Activated naive CD8-positive, alpha-beta T cell treated with anti-CD3 and anti-CD28 coated beads for 36 hours (primary cell): ENCODE measurements at places on chromosomes 5 and 9. TPM values are rescaled to one million over a fixed set of nuclear protein-coding genes. Genes with fewer than 3 reads are reported as not detected.
A peak's percentile ranks its signal among the peaks of the same experiment; 100 is the strongest.

GRCh38 chr5:159518371-159518770 is 188.1 kb upstream of the IL12B start:
- peaks cover 5% of the 10 kb centered on the region for H3K27me3 ChIP-seq
- H3K36me3 ChIP-seq, result no peaks in the 10 kb centered on the region
- DNase-seq, result no peak
- no peak overlapping the region for H3K4me3 ChIP-seq

Gene CRHBP
- not detected for total RNA-seq

DNA sequence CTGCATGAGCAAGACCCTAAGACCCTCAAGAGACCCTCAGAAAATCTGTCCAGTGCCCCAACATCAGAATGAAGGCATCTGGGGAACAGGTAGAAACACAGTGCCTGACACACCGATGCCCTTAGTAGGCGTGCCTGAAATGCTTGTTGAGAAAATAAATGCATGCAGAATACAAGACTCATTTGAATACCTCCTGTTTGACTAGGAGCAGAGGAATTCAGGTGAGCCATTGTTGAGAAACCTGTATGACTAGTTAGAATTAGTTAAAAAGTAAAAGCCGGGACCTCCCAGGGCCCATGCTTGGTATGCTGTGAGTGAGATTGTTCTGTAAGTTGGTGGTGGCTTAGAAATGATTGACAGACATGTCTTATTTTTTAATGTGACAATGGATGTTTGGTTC is 55.0 kb downstream of the WWC1 start:
- DNase-seq, result no peak
- H3K27ac ChIP-seq, result no peak overlapping the region
- H3K27me3 ChIP-seq, result peaks cover 3% of the 10 kb centered on the region
- no peak overlapping the region for H3K4me3 ChIP-seq
- no peaks in the 10 kb centered on the region for H3K36me3 ChIP-seq

GRCh38 chr9:123335193-123335985 is 20.6 kb upstream of the CRB2 start:
- peaks cover 41% of the 10 kb centered on the region for H3K4me1 ChIP-seq
- H3K4me3 ChIP-seq, result no peak overlapping the region
- H3K36me3 ChIP-seq, result no peaks in the 10 kb centered on the region

GRCh38 chr5:90476391-90476790 is 1.7 kb downstream of the POLR3G start:
- DNase-seq, result no peak
- peaks cover 24% of the 10 kb centered on the region for H3K36me3 ChIP-seq
- peaks cover 24% of the 10 kb centered on the region for H3K4me1 ChIP-seq

- peaks cover 2% of the 10 kb centered on the region for H3K36me3 ChIP-seq
- H3K27ac ChIP-seq, result no peak overlapping the region
- DNase-seq, result no peak
- no peaks in the 10 kb centered on the region for H3K4me1 ChIP-seq
- H3K4me3 ChIP-seq, result no peak overlapping the region
- H3K27me3 ChIP-seq, result peaks cover 7% of the 10 kb centered on the region
Observed at GRCh38 chr9:122234022-122234748, 5.4 kb upstream of the LHX6 start.

GRCh38 chr9:126591922-126592321 is 21.8 kb upstream of the LMX1B start:
- DNase-seq, result no peak
- H3K27ac ChIP-seq, result no peak overlapping the region
- peaks cover 56% of the 10 kb centered on the region for H3K27me3 ChIP-seq
- no peak overlapping the region for H3K4me3 ChIP-seq
- no peaks in the 10 kb centered on the region for H3K4me1 ChIP-seq

- DNase-seq, result no peak
- peaks cover 68% of the 10 kb centered on the region for H3K27me3 ChIP-seq
- H3K4me3 ChIP-seq, result peak overlapping the region; percentile 73
- no peak overlapping the region for H3K27ac ChIP-seq
- H3K4me1 ChIP-seq, result peaks cover 12% of the 10 kb centered on the region
Observed at GRCh38 chr5:129903466-129904101, 681 bp upstream of the CHSY3 start.

DNA sequence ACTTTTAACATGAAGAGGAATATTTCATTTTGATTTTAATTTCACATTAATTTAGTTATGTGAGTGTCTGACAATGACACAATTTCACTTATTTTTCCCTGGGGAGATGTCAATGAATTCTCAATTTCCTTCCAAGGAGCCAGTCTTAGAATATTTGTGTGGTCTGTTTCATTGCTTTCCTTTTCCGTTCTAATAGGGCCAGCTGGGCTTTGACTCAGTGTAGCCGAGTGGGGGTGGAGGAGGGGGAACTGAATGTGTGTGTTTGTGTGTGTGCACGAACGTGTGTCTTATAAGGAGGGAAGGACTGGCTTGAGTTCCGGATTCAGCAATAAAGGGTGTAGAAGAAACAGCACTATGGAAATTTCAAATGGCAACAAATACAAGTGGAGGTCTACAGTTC is 100.0 kb downstream of the BASP1 start:
- H3K27ac ChIP-seq, result no peak overlapping the region
- DNase-seq, result no peak
- no peaks in the 10 kb centered on the region for H3K36me3 ChIP-seq

- DNase-seq, result no peak
- no peak overlapping the region for H3K27ac ChIP-seq
- H3K4me1 ChIP-seq, result no peaks in the 10 kb centered on the region
- no peak overlapping the region for H3K4me3 ChIP-seq
Observed at GRCh38 chr5:3252235-3252634, 343.4 kb upstream of the IRX1 start.

- H3K4me1 ChIP-seq, result peaks cover 11% of the 10 kb centered on the region
- no peak for DNase-seq
- no peak overlapping the region for H3K4me3 ChIP-seq
- H3K36me3 ChIP-seq, result peaks cover 14% of the 10 kb centered on the region
- H3K27ac ChIP-seq, result no peak overlapping the region
Observed at GRCh38 chr5:139088024-139088423, 110.1 kb downstream of the SIL1 start.

Gene CYLC2
- not detected for total RNA-seq

- peaks cover 5% of the 10 kb centered on the region for H3K4me1 ChIP-seq
- DNase-seq, result no peak
- no peak overlapping the region for H3K27ac ChIP-seq
- no peak overlapping the region for H3K4me3 ChIP-seq
- H3K27me3 ChIP-seq, result no peaks in the 10 kb centered on the region
Observed at GRCh38 chr5:138450971-138451370, 12.1 kb downstream of the REEP2 start.

- H3K36me3 ChIP-seq, result no peaks in the 10 kb centered on the region
- no peak overlapping the region for H3K27ac ChIP-seq
- no peak overlapping the region for H3K4me3 ChIP-seq
- no peak for DNase-seq
- H3K4me1 ChIP-seq, result no peaks in the 10 kb centered on the region
- H3K27me3 ChIP-seq, result peaks cover 69% of the 10 kb centered on the region
Observed at GRCh38 chr9:962023-962422, 14.4 kb upstream of the DMRT3 start.

DNA sequence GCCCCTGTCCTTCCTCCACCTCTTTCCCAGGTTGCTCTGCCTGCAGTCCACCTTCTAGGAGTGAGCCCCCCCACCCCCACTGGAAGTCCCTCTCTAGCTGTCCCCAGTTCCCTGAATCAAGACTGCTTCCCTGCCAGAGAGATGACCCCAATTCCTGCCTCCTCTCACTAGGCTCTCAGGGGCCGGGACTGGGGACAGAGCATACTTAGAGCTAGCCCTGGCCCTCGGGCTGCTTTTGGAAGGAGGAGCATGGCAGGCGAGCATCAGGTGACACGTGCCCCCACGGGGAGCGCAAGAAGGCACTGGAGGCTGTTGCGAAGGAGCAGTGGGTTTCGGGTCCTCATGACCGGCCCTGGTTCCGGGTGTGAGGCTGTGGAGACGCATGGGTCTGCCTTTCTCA is 9.7 kb downstream of the TRAF2 start:
- H3K27ac ChIP-seq, result no peak overlapping the region
- H3K36me3 ChIP-seq, result peaks cover 21% of the 10 kb centered on the region
- H3K27me3 ChIP-seq, result no peaks in the 10 kb centered on the region
- peaks cover 7% of the 10 kb centered on the region for H3K4me1 ChIP-seq
- H3K4me3 ChIP-seq, result no peak overlapping the region
- no peak for DNase-seq

Gene NTRK2
- total RNA-seq, result not detected

DNA sequence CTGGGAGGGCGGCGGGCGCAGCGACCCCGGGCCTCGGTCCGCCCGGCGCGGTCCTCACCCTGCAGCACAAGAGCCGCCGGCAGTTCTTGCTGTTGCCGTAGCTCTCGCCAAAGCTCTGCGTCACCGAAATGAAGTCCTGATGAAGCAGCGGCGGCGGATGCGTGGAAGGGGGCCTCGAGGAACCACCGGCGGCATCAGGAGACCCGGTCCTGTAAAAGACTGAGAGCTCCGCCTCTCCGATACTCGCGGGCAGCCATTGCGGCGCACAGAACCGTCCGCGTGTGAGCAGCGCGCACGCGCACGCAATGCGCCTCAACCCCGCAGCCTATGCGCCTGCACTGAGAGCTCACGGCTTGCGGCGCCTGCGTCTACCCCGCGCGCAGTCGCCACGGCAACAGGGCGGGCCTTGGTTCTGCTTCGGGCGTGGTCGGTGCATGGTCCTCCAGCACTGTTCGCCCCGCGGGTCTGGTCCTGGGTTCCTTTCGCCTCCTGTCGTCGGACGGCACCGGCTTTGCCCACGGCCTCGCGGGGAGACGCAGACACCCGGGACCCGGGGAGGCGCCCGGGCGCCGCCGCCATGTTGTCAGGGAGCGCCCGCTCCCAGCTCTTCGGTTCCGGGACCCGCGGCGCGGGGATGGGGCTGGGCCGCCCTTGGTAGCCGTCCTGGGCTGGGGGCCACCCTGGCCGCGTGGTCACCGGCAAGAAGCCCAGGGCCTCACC is 9.3 kb upstream of the GRIN1 start:
- H3K27me3 ChIP-seq, result peaks cover 28% of the 10 kb centered on the region
- peak overlapping the region; percentile 66 for H3K27ac ChIP-seq
- H3K36me3 ChIP-seq, result peaks cover 9% of the 10 kb centered on the region
- H3K4me1 ChIP-seq, result peaks cover 21% of the 10 kb centered on the region
- peak overlapping the region; percentile 96 for H3K4me3 ChIP-seq

- H3K27me3 ChIP-seq, result peaks cover 5% of the 10 kb centered on the region
- no peak overlapping the region for H3K27ac ChIP-seq
- no peaks in the 10 kb centered on the region for H3K36me3 ChIP-seq
- no peak overlapping the region for H3K4me3 ChIP-seq
Observed at GRCh38 chr9:86201474-86202337, 57.8 kb downstream of the C9orf153 start.

Gene PTPRD
- 0.16 TPM for total RNA-seq

DNA sequence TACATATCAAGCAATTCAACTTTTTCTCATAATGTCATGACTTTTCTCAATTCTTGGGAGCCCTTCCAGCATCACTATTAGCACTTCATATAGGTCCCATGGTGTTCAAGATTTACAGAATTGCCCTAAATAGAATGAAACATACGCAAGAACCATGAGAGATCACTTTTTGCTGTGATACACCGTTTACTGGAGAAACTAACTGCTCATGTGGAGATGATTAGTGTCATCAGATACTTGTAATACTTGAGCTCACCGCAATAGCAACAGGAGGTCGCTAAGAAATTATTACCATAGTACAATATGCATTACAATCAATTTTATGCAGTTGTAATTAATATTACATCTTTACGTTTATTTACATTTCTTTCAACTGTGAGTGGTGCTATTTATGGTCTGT is 4.8 kb upstream of the PCSK5 start:
- peaks cover 8% of the 10 kb centered on the region for H3K4me1 ChIP-seq
- H3K4me3 ChIP-seq, result no peak overlapping the region
- no peaks in the 10 kb centered on the region for H3K36me3 ChIP-seq
- no peaks in the 10 kb centered on the region for H3K27me3 ChIP-seq

Gene LIX1
- not detected for total RNA-seq

GRCh38 chr5:108074626-108075025 is 307.3 kb downstream of the FBXL17 start:
- H3K27me3 ChIP-seq, result no peaks in the 10 kb centered on the region
- H3K36me3 ChIP-seq, result peaks cover 24% of the 10 kb centered on the region
- no peak overlapping the region for H3K27ac ChIP-seq
- peaks cover under 1% of the 10 kb centered on the region for H3K4me1 ChIP-seq

Gene YIPF5
- 38.7 TPM for total RNA-seq

DNA sequence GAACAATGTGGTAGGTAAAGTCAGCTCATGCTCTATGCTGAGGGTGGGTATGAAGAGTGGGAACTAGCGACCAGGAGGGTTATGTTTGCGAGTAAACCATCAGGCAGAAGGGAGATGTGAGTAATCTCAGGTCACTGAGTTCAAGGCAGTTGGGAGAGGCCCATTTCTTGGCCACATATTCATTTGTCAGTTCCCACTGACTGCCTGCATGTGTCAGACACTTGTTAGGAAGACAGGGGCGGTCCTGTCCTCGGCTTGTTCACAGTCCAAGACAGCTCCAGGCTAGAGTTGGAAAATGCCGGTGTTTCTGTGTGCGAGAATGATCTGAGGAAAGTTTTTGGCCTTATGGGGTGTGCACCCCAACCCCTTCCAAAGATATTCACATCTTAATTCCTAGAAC is 48.6 kb upstream of the GDNF start:
- DNase-seq, result no peak
- no peaks in the 10 kb centered on the region for H3K4me1 ChIP-seq
- peaks cover 4% of the 10 kb centered on the region for H3K27me3 ChIP-seq
- H3K27ac ChIP-seq, result no peak overlapping the region
- no peak overlapping the region for H3K4me3 ChIP-seq

- DNase-seq, result no peak
- H3K27ac ChIP-seq, result no peak overlapping the region
- no peak overlapping the region for H3K4me3 ChIP-seq
Observed at GRCh38 chr9:69045821-69046220, 10.3 kb downstream of the FXN start.

DNA sequence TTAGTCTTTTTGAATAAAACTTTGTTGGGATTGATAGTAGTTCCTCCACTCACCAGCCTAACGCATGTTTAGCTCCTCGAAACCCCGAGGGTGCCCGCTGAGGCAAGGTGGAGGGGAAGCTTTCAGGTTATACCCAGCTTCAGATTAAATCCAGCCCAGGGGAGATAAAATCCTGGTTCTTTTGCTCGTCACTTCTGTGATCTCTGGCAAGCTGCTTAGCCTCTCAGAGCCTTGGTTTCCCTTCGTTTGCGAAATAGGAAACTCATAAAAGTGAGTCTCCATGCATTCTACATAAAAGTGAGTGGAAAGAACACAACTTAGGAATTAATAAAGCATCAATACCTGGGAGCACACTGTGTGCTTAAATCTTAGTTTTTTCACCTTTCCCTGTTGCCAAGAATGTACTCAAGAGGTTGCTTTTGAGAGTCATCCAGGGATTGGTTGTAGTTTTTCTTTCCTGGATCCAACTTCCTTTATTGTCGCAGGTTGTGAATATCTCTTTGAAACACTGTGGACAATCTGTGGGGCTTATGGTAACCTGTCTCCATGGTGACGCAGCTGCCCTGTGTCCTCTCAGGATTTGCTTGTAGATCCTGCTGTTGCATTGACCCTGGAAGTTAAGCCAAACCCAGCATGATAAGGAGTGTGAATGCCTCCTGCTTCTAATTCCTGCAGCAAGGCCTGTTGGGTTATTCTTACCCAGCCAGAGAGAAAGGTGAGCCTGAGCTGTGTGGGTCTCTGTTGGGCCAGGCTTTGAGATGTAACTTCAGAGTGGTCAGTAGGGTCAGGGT is 2.0 kb downstream of the GALNT12 start:
- peaks cover 10% of the 10 kb centered on the region for H3K27me3 ChIP-seq
- no peak for DNase-seq
- H3K36me3 ChIP-seq, result peaks cover 11% of the 10 kb centered on the region
- no peak overlapping the region for H3K27ac ChIP-seq
- H3K4me3 ChIP-seq, result peak overlapping the region; percentile 87

Gene FXN
- 32.0 TPM for total RNA-seq

- H3K27ac ChIP-seq, result no peak overlapping the region
- DNase-seq, result no peak
- H3K36me3 ChIP-seq, result no peaks in the 10 kb centered on the region
- no peaks in the 10 kb centered on the region for H3K27me3 ChIP-seq
- peaks cover 3% of the 10 kb centered on the region for H3K4me1 ChIP-seq
Observed at GRCh38 chr5:115578657-115579056, 23.6 kb downstream of the TICAM2 start.
